ENCODE measurements at places on chromosomes 6 and 20. TPM values are rescaled to one million over a fixed set of nuclear protein-coding genes. Genes with fewer than 3 reads are reported as not detected.

The CNBD2 gene
- total RNA-seq: 7.3 TPM

The CGA gene
- total RNA-seq: not detected

The TP53RK gene
- total RNA-seq: 9.9 TPM

The CDSN gene
- 1.0 TPM for total RNA-seq

The MLN gene
- not detected for total RNA-seq
